ENCODE measurements at places on chromosomes 13 and 19.

DNA sequence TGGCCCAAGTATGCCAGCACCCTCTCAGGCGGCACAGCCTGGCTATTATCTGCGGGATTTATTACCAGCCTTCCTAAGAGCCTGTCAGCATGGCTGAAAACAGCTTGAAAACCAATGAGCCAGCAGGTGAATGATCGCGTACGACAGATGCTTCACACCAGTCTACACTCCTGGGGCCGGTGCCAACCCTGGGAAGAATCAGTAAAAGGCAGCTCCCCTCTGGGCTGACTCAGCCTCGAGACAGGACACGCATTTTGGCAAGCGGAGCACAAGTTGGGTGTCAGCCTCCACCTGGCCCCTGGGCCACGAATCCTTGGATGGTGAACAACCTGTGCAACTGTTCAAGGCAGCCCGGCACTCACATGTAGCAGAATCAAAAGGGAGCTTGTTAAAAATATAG, 15.6 kb downstream of the EMP3 start:
- DNase-seq: no peak

DNA sequence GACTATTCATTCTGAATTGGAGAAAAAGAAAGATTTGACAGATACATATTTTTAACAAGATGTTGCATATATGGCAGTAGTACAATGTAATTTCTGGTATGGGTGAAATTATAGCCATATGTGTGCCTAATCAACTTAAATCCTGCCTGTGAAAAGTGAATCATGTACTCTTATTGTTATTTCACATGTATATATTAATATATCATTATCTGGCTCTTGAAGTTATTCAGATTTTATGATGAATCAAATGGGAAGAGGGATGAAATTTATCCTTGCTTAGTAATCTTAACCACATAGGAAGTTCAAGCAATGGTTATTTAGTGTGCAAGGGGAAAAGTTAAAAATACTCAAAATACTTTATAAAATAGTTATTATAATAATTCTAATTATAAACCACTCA, 80.5 kb downstream of the GPC6 start:
- no peak for DNase-seq

GRCh38 chr13:104766319-104766718, 1700.1 kb upstream of the SLC10A2 start:
- DNase-seq: no peak

GRCh38 chr13:113774177-113775107, 15.4 kb downstream of the TMEM255B start:
- DNase-seq: no peak

DNA sequence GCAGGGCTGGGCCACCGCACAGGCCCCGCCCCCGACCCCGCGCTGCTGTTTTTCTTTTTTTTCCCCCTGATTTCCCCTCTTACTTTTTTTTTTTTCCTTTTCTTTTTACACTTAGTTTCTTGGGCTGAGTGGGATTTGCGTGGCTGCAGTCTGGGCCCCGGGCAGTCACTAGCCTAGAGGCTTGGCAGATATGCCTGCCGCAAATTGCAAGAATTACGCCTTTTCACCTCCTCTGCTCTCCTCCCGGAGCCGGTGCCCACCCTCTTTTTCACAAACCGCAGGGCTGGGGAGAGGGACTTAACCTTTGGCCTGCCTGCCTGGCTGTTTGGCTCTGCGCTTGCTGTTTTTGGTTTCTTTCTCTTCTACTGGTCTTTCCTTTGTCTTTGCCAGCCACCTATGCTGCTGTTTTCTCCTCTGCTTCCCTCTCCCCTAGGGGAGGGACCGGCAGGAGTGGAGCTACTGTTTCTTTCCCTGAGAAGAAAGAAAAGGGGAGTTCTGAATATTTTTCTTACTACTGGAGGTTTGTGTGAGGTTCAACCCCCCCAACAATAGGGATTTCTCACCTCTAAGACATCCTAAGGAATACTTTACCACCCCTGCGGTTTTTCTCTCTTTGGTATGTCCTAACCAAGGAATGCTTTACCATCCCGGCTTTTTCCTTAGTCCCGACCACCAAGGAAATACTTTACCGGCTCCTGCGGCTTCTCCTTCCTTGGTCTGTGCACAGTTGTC, 11.0 kb downstream of the ZNF552 start:
- no peak for DNase-seq

GRCh38 chr13:100602493-100603111, 14.0 kb upstream of the GGACT start:
- no peak for DNase-seq

DNA sequence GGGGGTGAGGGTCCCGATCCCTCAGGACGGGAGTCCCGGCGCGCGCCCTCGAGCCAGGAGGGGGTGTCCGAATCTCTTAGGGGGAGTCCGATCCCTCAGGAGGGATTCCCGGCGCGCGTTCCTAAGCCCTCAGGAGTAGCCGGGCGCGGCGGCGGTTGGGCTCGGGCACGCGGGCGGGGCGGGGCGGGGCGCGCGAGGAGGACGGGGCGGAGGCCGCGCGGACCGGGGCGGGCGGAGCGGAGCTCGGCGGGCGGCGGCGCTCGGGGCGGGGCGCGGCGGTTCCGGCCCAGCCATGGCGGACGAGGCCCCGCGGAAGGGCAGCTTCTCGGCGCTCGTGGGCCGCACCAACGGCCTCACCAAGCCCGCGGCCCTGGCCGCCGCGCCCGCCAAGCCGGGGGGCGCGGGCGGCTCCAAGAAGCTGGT, at the start of gene CUL4A:
Gene CUL4A, plus strand, starts transcription at position 278 of the 423 bp plus-strand sequence. Its CDS starts 15 bp downstream, at position 293.
- peak; percentile 88 for DNase-seq

GRCh38 chr19:3178377-3178972, at the start of gene S1PR4:
Gene S1PR4, plus strand, starts transcription at chr19:3178769. Its CDS starts 24 bp downstream, at chr19:3178793.
- peak; percentile 83 for DNase-seq

- no peak for DNase-seq
These were observed 71.9 kb downstream of the DCLK1 start for GRCh38 chr13:36059321-36059720.

GRCh38 chr19:46954993-46955812, 64.4 kb upstream of the NPAS1 start:
- DNase-seq: peak; percentile 43

DNA sequence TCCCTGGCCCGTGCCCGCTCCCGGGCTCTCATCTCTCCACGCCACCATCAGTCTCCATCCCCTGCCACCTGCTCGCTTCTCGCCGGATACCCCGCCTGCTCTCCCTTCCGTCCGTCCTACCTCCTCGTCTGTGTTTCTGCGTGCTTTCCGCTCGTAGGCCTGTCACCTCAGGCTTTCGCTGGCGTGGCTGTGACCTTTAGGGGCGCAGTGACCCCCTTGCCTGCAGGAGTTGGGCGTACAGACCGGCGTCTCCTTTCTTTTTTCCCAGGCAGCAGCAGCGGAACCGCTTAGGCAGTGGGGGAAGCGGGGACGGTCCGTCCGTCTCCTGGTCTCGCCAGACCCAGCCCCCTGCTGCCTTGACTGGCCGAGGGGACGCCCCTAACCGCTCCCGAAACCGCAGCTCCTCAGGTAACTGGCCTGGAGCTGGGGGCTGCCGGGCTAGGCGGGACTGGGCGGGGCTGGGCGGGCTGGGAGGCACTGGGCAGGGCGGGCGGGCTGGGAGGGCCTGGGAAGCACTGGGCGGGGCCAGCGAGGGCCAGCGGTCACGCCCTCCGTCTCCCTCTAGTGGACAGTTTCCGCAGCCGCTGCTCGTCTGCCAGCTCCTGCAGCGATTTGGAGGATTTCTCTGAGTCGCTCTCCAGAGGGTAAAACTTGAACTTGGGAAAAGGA, 6.3 kb downstream of the PGLYRP1 start:
- peak; percentile 94 for DNase-seq

DNA sequence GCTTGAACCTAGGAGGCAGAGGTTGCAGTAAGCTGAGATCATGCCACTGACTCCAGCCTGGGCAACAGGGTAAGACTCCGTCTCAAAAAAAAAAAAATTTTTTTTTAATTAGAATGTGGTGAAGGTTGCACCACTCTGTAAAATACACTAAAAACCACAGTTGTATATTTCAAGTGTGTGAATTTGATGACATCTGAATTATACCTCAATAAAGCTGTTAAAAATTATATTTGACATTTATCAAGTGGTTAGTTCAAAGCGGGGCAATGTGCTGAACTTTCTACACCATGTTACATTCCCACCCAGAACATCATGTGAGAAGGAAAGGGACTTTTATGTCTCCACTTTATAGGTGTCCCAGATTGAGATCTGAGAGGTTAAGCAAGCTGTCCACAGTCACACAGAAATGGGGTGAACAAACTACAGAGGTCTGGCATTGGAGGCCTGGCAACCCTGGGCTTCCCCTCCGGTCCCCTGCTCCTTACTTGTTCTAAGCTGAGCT, 5.9 kb upstream of the S1PR5 start:
- DNase-seq: no peak

DNA sequence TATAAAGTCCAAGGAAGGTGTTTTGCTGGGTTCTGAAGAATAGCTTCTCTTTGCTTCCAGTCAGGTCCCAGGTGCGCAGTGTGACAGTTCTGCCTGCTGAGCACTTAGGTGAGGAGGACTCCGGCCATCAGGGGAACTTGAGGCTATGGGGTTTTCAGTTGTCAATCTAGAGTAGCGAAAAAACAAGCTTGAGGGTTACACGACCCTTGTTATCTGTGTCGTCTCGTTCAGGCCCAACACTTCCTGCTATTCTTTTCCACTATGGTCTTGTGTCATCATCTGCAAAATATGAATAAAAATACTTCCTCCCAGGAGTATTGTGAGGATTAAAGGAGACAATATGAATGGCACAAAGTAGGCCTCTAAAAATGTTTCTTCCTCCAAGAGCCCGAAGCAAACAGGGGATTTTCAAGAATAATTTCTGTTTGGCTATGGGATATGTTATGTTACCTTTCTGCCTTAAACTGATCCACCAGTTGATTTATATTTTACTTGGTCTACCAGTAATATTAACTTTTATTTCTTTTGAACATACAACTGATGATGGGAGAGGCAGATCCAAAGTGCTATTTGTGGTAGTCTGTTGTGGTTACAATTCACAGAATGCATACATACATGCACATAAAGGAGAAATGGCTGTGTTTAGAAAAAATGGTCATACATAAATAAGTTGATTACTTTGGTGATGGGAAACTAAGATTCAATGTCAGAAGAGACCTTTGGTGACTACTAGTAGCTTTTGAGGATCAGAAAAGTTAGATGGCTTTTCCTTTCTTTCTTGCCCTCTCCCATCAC, 40.5 kb upstream of the RCBTB2 start:
- DNase-seq: no peak

GRCh38 chr13:79353693-79354092, 52.4 kb downstream of the RBM26 start:
- DNase-seq: no peak

DNA sequence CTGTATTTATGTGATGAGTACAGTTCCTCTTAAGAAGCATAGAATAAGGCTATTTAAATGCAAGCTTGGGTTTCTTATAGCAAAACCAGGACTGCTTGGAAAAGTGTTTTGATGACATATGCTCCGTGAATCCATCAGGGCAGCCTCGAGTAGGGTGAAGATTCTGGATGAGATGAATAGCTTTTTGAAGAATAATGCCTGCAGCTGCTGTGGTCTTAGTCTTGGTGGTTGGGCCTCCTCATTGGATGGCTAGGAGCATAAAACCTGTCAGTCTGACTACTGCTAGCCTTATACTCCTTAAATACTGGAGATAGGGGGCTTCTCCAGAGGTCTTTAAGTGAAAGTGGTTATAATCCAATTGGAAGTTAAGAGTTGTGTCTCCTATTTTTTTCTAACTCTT, 704.3 kb downstream of the FGF9 start:
- DNase-seq: no peak

DNA sequence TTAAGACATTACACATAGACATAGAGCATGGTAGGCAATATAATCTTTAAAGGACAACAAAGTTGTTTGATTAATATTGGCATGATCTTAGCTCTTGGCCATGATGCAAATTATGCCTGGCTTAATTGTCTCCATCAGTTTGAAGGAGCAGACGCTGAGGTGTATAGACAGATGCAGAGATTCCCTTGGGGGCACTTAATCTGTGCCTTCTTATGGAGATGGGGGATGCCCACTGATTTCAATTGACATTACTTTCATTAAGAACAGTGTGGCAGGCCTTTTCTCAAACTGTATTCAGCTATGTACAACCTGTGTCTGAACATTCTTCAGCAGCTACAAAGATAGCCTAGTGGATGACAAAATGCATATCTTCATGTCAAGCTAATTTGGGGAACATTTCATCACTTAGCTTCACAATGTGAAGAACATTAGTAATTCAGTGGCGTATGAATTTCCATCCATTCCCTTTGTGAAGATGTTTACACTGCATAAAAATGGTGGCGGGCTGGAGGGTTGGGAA, 85.3 kb upstream of the MYCBP2 start:
- DNase-seq: no peak

DNA sequence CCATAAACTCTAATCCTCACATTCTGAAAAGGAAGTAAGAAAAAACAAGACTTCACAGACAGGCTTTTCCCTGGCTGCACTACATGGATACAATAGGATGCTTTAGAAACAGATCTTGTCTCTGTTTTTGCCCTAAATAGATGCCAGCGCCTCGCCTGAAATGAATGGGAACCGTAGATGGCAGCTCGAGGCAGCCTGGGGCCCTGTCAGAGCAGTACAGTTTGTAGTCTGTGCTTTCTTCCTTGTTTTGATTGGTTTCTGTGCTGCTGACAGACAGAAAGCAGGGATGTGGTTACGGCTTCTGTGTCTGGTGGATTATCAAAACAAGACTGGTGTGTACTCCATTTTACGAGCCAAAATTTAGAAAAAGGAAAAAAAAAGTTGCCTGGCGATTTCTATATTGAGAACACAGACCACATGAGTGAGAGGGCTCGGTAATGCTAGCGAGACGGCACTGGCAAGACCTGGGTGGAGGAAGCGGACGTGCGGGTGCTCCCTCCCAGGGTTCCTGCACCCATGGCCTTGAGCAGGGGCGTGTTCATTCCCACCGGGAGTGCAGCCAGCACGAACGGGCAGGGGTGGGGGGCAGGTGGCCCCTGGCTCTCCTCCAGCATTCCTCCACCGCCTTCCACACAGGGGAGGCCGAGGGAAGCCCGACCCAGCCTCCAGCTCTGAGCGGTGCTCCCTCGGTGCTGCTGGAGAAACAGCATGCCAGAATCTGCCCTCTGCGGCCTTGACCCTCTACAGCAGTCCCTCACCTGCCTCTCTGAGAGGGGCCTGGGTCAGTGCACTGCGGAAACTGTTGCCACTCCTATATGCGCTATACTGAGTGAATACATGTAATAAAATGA, 37.6 kb upstream of the C1QTNF9 start:
- DNase-seq: peak; percentile 76

DNA sequence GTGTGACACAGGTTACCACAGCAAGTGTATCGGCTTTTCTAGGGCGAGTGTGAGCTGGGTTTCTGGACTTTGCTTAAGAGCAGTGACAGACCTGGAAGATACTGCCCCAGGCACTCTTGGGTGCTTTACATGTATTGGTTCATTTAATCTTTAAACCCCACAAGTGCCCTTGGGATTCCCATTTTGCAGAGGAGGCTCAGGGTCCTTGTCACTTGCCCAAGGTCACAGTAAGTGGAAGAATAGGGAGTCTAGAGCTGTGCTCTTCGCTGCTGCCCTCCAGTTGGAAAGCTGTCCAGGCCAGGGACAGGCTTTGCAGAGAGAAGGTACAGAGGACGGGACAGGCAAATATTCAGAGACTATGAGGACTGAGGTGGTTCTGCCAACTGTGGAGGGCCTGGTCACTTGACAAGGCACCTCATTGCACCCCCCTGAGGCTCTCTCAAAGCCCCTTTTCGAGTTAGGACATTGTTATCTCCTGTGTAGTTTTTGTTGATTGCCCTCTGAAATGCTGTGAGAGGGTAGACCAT, 42.4 kb downstream of the BBC3 start:
- no peak for DNase-seq

- DNase-seq: no peak
These were observed 60.6 kb downstream of the LHFPL6 start for GRCh38 chr13:39542361-39542760.

GRCh38 chr13:20729633-20730585, 26.4 kb downstream of the IL17D start:
- DNase-seq: no peak

Data from GM13976 (cell line).